Stimulated activated CD4-positive, alpha-beta T cell treated with anti-CD3 and anti-CD28 coated beads, Interleukin-15, amount 100 ng/mL, for 1 hour (primary cell): ENCODE measurements at places on chromosomes 5 and 9.

DNA sequence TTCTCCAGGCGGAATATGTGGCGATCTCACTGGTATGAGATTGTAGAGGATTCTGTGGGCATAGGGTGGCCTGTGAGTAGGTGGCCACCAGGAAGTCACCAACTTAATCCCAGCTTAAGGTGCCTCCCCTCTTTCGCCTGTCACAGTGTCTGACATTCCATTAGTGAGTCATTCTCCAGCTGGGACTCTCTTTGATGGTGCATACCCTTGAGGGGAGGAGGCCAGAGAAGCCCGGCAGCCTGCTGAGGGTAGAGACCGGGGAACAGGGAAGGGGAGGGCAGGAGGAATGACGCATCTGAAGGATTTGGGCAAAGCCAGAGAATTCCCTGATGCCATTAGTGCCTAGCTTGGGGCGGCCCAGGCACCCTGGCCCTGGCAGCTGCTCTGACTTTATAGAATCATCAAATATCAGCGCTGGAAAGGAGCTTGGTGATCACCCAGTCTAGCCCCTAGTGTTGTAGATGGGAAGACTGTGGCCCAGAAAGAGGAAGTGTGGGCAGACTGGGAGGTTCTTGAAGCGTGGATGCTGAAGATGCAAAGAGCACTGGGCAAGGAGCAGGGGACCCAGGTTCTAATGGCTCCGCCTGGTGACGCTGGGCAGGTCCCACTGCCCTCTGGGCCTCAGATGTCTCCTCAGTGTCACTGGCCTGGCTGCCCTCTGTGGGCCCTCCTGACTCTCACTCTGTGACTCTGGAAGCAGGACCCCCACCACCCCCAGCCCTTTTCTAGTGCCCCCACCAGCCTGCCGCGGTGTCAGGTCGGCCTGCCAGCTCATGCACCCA lies 41.4 kb downstream of the DAB2IP start:
- DNase-seq: no peak

GRCh38 chr5:113187906-113188305 lies 211.3 kb downstream of the DCP2 start:
- no peak for DNase-seq

DNA sequence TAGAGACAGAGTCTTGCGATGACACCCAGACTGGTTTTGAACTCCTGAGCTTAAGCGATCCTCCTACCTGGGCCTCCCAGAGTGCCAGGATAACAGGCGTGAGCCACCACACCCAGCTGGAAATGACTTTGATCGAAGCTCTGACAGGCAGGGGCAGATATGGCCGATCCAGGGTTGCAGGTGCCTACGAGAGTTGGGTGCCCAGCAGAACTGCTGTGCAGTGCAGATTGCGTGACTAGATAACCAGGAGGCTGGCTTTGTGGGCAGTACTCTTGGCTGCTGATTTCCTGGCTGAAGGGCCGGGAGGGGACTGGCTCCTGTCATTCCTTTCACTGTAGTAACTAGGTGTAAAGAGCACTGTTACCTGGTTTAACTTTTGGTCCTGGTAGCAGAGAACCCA lies 11.8 kb downstream of the TBC1D13 start:
- no peak for DNase-seq

DNA sequence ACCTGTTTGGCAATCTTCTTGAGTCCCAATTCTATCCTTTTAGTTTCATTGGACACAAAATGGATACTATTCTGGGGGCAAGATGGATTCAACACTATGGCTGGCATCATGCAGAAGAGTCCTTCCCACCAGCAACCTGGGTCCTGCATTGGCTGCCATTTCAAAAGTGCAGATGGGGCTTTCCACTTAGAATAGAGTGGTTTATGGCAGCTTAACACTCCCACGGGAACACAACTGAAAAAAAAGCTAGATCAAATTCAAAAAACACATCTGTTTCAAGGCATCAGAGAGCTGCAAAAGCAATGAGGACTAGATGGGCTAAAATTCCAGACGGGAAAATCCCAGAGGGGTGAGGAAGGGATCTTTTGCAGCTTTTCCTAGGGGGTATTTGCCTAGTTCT lies 11.2 kb upstream of the HMHB1 start:
- no peak for DNase-seq

GRCh38 chr5:127892467-127893207 lies 189.4 kb downstream of the CCDC192 start:
- DNase-seq: no peak

DNA sequence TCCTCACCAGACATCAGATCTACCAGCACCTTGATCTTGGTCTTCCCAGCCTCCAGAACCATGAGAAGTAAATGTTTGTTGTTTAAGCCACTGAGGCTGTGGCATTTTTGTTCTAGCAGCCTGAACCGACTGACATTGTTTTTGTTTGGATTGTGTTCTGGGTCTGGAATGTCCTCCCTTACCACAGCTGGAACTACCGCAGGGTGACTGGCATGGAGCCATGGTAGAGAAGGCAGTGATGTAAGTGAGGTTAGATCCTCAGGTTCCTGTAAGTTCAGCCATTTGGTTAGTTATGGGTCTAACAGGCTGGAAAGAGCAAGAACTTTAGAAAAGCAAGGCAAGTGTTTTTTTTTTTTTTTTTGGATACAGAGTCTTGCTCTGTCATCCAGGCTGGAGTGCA lies 209.3 kb downstream of the DAB2IP start:
- no peak for DNase-seq

- DNase-seq: no peak
Observed at GRCh38 chr9:105833271-105833975, 139.1 kb downstream of the TMEM38B start.

- no peak for DNase-seq
Observed at GRCh38 chr9:98516205-98516896, 192.4 kb downstream of the GABBR2 start.

- no peak for DNase-seq
Observed at GRCh38 chr5:143836161-143836725, 24.3 kb downstream of the HMHB1 start.

DNA sequence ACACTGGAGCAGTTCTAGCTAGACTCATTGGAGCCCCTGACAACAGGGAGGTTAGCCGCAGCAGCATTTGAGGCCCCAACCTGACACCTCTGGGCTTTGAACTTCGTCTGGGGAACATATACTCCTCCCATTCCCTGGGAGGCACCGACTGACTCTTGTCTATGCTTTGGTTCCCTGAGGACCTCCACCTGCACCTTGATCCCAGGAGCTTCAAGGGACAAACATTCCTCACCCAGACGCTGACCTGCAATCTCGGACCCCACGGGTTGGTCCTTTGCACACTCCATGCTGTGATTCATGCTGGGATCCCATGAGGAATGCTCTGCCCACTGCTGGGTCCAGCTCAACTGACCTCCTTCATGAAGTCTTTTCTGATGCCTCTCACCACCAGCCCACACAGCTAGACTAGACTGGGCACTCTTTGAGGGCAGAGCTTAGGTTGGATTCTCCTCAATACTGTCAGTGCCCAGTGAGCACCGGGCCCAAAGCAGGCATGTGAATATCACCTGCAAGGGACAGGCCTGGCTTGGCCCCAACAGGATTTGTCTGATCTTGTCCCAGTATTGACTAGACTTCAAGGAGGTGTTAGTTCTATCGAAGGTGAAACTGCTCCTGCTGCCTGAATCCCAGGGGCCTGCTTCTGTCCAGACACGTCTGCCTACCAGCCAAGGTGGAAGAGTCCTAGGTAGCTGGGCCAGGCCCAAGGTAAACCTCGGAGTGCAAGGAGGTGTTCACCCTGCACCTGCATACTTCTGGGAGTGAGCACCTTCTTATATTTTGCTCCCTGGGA lies 51.8 kb upstream of the ZBTB43 start:
- no peak for DNase-seq

- no peak for DNase-seq
Observed at GRCh38 chr5:83069096-83069799, 7.9 kb downstream of the TMEM167A start.

DNA sequence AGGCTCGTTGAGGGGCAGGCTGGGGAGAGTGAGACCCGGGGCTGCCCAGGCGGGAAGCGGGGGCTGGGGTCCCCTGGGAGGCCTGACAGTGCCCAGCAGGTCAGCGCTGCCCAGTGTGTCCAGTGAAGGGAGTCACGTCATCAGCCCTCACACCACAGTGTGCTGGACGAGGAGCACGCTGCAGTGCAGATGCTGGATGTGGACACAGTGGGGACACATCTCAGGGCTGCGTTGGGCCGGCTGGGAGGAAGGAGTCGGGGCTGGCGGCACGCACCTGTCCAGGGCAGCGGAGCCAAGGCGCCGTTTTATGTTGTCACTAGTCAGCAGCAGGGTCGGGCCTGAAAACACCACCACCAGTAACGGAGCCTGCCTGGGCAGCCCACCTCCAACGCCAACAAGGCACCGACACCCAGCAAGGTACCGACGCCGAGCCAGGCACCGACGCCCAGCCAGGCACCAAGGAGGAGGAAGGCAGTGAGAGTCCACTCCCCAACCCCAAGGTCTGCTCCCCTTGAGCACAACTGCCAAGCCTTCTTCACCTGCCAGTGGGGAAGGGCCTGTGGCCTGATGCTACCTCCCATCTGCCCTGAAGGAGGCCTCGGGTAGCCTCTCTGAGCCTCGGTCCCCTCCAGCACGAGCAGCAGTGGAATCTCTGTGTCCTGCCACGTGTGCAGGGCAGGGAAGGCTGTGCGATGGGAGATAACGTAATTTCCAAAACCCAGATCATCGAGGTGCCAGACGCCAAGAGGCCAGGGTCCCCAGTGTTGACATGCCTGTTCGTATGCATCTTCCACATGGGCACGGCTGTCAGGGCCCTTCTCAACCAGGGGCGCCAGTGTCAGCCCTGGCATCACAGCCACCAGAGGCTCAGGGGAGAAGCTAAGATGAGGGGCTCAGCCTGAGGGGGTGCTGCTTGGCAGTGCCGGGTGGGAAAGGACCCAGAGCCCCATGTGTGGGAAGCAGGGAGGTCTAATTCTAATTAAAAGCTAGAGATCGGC lies 21.9 kb upstream of the NSMF start:
- DNase-seq: no peak

- DNase-seq: no peak
Observed at GRCh38 chr9:7259544-7260241, 501.9 kb downstream of the KDM4C start.

- no peak for DNase-seq
Observed at GRCh38 chr9:109108318-109108717, 11.4 kb downstream of the TMEM245 start.

DNA sequence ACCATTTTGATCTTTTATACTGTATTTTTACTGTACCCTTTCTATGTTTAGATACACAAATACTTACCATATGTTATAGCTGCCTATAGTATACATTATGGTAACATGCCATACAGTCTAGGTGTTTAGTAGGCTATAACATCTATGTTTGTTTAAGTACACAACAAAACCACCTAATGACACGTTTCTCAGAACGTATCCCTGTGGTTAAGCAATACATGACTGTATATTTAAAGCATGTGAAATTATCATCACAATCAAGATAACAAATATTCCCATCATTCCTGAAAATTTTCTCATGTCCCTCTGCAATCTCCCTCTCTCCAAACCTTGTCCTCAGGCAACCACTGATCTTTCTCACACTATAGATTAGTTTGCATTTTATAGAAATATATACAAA lies 66.4 kb upstream of the SUSD1 start:
- no peak for DNase-seq

DNA sequence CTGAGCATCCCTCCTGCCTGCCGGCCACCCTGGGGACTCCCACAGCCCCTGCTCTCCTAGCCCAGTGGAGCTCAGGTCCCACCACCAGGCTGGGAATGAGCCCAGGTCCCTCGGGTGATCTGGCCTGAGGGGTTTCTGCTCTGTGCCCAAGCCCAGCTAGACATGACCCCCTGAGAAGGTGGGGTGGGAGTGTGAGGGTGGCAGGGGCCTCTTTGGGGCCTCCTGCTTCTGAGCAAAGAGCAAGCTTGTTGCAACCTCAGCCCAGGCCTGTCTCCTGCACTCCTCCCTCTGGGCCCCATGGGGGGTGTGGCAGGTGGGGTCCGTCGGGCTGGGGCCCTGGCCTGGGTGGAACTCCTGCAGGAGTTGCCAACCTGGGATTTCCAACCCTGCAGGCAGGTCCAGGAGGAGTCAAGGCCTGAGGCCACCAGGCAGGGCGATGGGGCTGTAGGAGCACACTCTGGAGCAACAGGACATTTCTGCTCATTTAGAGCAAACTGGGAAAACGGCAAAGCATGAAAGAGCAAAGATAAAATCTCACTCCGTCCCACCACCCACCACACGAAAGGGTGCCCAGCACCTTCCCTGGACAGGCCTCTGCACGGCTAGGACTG lies 11.4 kb upstream of the NRARP start:
- no peak for DNase-seq

- no peak for DNase-seq
Observed at GRCh38 chr9:127629468-127630081, 17.5 kb downstream of the STXBP1 start.

DNA sequence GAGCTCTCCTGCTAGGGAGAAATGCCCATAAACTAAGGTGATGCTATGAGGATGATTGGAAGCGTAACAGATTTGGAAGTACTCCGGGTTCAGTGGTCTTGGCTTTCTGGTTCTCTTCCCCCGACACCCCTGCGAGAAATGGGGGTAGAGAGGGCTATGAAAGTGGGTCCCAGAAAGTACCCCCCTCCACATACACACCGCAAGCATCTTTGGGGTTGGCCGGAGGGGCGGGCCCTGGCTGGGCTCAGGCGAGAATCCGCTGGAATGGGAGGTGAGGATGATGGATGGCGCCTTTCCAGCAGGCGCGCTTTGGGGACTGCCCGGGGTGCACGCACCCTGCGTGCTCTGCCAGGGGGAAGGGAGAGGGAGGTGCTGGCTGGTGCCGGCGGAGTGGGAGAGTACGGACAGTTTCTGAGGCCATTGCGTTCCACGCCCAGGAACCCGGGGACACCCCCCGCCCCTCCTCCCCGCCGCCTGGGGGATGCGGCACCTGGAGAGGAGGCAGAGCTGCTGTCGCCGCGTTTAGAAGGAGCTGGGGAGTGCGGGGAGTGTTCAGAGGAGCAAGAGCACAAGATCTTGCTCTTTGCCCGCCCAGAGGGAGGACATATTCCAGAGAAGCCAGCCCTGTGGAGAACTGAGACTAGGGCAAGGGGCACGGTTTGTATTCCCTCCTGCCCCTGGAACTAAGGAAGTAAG lies 1.9 kb downstream of the PCSK5 start:
- no peak for DNase-seq

GRCh38 chr5:79493596-79494345 lies 20.2 kb downstream of the HOMER1 start:
- no peak for DNase-seq

DNA sequence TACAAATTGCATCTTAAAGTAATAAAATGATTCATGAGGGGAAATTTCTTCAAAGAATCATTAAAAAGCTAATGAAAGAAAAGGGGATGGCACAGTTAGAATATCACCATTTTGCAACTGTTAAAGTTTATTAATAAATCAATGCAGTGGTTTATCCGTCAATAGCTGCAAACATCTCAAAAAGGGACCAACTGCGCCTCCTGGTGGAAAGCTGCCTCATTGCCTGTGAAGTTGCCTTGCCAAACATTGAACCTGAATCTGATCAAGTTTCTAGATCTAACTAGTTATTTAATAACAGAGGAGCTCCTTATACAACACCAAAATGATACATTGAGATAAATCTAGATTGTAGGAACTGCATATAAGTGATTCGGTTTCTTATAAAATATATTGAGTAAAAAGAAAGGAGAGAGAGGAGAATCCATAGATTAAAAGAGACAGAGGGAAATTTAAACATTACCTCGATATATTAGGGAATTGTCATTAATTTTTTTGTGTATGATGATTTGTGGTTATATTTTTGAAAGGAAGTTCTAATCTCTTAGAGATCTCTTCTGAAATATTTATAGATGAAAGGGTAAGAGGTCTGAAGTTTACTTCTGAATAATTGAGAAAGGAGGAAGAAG lies 6.9 kb upstream of the NDUFB6 start:
- DNase-seq: peak; percentile 60

GRCh38 chr5:178382754-178383164 lies 150.2 kb upstream of the PHYKPL start:
- no peak for DNase-seq

- no peak for DNase-seq
Observed at GRCh38 chr9:112880650-112881049, 10.0 kb downstream of the SLC46A2 start.
